Epithelial cell of umbilical artery (primary cell): ENCODE measurements at places on chromosomes 3 and 15. TPM values are rescaled to one million over a fixed set of nuclear protein-coding genes. Genes with fewer than 3 reads are reported as not detected.

Gene GXYLT2
- 0.65 and 3.0 TPM in 2 replicates for total RNA-seq

Gene KBTBD8
- 3.8 and 4.5 TPM in 2 replicates for total RNA-seq

Gene ESYT3
- total RNA-seq, result under 0.01 TPM in 1 of 2 replicates, not detected in the other

Gene IL16
- total RNA-seq, result under 0.01 TPM in 2 replicates

Gene CCNB2
- total RNA-seq, result 43.2 and 52.7 TPM in 2 replicates

Gene SYNPR
- total RNA-seq, result not detected in 2 replicates

Gene LTK
- total RNA-seq, result under 0.01 TPM in 1 of 2 replicates, not detected in the other

Gene DUOX1
- total RNA-seq, result not detected in 2 replicates

Gene GHRL
- not detected in 2 replicates for total RNA-seq

Gene SNTN
- total RNA-seq, result not detected in 2 replicates

Gene ITGB5
- total RNA-seq, result 88.3 and 118 TPM in 2 replicates

Gene HES1
- 38.9 and 42.6 TPM in 2 replicates for total RNA-seq

Gene AADACL2
- total RNA-seq, result not detected in 2 replicates

Gene TRIM59
- 30.9 and 46.4 TPM in 2 replicates for total RNA-seq

Gene SPATA12
- total RNA-seq, result under 0.01 TPM in 2 replicates

Gene CCR3
- total RNA-seq, result not detected in 2 replicates

Gene KIF15
- total RNA-seq, result 15.3 and 19.9 TPM in 2 replicates
